AG10803 (cell line): ENCODE measurements at places on chromosomes 1 and 21.

- DNase-seq, result peak; percentile 42
These were observed 17.3 kb downstream of the CA6 start for GRCh38 chr1:8962812-8963530.

- no peak for DNase-seq
These were observed 250 bp downstream of the F5 start for GRCh38 chr1:169586067-169586394.

DNA sequence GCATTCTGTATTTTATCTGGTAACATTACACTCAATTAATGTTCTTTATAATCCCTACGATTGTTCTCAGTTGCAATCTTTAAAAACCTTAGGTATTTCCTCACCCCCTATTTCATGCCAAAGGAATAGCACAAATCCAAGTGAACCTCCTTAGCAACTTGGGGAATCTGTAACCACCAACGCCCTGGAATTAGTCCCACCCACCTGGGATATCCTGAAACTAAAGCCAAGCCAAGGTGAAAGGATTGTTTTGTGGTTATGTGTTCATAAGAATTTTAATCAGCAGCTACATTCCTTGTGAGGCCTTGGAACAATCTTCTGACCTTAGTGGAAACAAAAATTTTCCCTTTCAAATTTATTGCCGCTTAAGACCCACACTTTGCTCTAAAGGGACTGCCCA is 908.7 kb downstream of the TTLL7 start:
- DNase-seq, result no peak

DNA sequence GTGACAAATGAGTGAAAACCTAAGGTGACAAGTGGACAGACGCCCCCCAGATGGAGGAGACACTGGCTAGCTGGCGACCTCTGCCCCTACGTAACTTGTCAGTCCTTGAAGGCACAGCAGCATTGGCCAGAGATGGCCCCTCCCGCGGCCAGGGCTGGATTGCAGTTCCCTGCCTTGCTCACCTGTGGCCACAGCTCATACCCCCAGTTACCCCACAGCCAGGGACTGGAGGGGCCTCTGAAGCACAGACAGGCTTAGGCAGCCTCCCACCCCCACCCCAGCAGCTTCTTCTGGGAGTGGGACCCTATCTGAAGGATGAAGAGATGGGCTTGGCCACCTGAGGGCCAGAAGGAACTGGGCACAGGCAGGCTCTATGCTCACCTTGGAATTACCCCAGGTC is 3.7 kb downstream of the HES3 start:
- DNase-seq, result no peak

DNA sequence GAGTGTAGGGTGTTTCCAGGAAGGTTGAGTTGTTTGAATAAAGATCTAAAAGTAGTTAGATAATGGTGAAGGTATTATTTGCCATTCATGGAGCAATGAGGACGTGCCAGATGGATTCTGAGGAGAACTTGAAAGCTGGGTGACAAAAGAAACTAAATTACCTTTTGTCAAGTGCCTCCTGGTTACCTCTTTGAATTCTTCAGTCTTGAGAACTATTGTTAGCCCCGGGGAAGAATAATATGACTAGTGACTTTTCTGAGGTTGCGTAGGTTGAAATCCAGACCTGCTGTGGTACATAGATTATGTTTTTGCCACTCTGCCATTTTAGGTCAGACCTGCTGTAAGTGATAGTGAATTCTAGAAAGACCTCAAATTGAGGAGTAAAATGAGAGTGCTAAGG is 11.5 kb downstream of the LAMC1 start:
- DNase-seq, result no peak

DNA sequence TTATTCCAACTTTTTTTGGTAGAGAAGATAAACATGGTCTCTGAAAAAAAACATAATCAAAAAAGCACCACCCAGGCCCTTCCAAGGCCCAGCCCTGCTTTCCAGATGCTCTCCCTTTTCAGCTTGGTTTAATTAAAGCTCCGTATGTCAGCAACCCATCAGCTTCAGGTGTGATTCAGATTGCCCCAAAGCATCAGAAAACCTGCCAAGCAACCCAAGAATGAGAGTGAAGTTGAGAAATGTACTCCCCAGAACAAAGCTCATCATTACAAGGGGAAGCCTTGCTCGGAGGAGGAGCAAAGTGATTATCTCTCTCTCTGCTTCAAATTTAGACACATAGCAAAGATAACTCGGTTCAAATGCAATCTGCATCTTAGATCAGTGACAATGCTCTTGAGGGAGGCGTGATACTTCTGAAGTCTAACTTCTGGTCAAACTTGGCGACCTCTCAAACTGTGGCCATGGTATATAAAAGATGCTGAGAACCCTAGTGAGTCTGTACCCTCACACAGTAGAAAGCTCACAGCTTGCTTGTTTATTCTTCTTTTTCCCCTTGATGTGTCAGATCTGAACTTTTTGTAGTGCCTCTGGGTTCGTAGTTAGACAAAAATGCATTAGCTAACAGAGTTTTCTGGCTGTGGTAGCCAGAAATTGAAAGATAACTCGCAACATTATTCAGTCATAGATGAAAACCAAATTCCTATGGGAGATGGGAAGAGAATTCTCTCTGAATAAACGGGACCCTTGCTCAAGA is 63.3 kb upstream of the ZC3H11B start:
- no peak for DNase-seq

DNA sequence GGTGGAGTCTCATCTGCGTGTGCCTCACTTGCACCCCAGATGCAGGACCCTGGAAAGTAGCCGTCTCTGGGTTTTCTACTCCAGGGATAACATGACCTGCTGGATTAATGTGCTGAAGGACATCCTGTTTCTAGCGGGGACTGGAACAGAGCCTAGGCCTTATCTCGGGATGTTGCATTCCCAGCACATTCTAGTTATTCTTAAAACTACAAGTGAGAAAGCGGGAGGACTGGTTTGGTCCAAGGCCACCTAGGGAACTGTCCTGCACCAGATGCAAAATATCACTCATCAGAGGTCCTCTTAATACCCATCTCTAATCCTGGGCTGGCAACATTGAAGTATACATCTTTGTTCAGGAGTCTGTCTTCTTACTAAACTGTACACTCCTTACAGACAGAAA is 179.9 kb downstream of the ZC3H11B start:
- DNase-seq, result no peak

DNA sequence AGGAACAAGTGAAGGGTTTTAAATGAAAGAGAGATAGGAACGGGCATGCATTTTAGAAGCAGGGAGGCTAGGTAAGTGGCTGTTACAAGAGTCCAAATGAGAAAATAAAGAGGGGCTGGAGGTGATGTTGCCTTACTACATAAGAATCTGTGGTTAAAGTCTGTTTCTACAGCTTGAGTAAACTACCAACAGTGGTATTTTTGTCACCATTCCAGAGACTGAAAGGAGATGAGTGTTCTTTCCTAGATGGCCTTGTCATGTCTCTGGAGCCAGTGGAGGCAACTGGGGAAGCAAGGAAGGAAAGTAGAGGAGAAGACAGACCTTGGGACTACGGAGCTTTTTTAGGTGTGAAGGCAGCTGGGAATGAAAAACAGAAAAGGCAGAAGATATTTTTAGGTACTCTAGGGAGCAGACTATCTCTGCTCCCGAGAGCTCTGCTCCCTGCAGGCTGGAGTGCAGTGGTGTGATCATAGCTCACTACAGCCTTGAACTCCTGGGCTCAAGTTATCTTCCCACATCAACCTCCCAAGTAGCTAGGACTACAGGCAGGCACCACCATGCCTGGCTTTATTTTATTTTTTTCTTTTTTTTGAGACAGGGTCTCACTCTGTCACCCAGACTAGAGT is 12.2 kb downstream of the HDAC1 start:
- DNase-seq, result peak; percentile 53

- no peak for DNase-seq
These were observed 680 bp downstream of the MAGOH start for GRCh38 chr1:53237638-53238037.

GRCh38 chr1:227846265-227846858 is 30.9 kb downstream of the PRSS38 start:
- DNase-seq, result no peak

- DNase-seq, result no peak
These were observed 16.0 kb downstream of the HAO2 start for GRCh38 chr1:119384591-119384990.

- no peak for DNase-seq
These were observed 91.6 kb downstream of the RGS7 start for GRCh38 chr1:241265428-241265827.

DNA sequence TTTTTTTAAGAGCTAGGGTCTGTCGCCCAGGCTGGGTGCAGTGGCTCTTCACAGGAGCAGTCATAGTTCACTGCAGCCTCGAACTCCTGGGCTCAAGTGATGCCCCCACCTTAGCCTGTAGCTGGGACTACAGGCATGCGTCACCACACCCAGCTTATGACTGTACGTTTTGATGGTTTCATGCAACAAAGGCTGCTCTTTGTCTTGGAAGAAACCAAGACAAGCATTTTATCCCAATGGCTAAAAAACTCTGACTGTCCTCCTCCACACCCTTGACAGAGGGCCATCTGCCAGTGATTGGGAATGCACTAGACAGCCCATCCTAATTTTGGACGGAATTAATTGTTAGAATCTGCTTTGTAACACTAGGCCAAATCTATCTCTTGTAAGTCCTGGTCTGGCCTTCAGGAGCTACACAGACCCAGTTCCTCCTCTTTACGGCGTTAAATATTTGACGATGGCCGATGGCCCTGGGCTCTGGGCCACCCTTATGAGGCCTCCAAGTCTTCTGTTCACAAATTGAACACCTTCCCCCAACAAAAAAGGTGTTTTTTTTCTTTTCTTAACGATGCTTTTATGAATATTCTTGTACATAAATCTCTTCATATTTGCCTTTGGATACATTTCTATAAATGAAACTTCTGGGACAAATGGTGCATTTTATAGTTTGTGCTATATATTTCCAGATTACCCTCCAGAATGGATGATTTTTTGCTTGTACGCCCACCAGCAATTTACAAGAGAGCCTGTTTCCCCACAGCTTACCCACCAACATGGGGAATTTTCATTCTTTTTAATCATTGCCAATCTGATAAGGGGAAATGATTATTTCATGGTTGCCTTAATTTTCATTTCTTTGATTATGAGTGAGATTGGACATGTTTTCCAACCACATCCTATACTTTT is 104.8 kb upstream of the SLC25A33 start:
- no peak for DNase-seq

DNA sequence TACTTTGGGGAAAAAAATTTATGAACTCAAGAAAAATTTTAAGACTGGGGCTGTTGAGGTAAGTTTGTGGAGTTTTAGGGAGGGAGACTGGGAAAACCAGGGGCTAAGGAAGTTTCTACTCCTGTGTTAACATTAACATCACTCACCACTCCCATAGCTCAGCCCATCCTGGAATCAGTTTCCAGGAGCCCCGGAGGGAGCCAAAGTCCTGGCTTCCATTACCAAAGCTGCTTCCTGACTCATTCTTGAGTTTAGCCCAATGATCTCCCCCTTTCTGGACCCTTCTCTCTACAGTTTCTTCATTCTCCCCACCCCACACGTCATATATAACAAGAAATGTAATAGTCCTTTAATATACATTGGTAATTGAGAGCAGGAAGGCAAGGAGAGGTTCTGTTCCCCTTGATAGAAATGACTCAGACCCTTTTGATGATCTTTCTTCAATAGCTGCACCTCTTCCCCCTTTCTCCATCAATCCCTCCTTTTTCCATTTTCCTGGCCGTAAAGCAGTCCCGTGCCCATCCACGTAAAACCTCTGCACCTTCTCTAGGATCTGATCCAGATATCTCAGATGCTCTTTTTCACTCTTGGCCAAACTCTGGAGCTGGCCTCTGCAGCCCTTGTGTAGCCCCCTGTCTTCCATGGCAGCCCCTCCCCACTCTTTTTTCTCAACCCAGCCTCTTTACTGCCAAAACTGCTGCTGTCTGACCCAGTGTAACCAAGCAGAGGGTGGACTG is 4.6 kb upstream of the PIAS3 start:
- no peak for DNase-seq

DNA sequence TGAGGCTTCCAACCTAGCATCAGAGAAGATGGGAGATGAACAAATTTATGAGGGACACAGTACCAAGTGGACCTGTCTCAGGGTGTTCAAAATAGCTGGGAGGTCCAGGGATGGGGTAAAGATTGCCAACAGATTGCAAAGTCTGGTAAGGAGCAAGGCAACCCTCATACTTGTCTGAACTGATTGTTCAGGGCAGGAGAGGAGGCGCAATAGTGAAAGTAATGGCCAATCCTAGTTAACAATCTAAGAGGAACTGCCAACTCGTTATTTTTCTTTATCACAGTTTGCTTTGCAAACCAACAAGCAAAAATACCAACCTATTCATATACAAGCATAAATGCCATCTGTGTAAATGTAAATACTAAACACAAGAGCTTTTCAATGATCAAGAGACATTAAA is 78.4 kb upstream of the S1PR1 start:
- no peak for DNase-seq

DNA sequence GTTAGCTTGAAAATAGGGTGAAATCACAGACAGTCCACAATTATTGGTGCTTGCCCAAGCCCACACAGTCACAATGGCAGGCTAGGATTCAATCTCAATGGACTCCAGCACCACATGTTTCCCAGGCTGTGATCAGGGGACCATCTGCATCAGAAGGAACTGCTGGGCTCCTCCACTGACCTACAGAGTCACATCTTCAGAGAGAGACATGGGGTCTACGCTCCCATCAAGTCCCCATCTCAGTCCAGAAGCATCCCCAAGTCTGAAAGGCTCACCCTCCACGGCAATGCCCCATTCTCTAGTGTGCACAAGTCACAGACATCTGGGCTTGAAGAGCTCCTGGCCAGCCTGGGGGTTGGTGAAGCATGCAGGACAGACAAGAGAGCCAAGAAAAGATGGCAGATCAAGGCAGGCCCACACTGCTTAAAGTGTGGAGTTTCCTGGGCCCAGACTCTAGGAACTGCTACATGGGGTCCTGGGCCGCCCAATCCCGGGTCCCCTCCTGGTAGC is 262.5 kb downstream of the NPHP4 start:
- no peak for DNase-seq

DNA sequence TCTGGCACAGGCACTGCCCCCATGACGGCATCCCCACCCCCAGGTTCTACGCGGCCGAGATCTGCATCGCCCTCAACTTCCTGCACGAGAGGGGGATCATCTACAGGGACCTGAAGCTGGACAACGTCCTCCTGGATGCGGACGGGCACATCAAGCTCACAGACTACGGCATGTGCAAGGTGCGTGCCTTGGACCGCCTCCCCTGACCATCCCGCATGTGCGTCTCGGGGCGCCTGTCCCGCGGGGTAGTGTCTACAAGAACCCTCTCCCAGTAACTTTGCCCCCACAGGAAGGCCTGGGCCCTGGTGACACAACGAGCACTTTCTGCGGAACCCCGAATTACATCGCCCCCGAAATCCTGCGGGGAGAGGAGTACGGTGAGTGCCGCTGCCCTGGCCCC is 22.6 kb downstream of the FAAP20 start:
- DNase-seq, result no peak

- DNase-seq, result no peak
These were observed 227.2 kb downstream of the OLFM3 start for GRCh38 chr1:101769520-101769919.

GRCh38 chr1:50278961-50279360 is 144.3 kb downstream of the DMRTA2 start:
- no peak for DNase-seq
